ENCODE measurements at places on chromosomes 16 and 17. TPM values are rescaled to one million over a fixed set of nuclear protein-coding genes. Genes with fewer than 3 reads are reported as not detected.

DNA sequence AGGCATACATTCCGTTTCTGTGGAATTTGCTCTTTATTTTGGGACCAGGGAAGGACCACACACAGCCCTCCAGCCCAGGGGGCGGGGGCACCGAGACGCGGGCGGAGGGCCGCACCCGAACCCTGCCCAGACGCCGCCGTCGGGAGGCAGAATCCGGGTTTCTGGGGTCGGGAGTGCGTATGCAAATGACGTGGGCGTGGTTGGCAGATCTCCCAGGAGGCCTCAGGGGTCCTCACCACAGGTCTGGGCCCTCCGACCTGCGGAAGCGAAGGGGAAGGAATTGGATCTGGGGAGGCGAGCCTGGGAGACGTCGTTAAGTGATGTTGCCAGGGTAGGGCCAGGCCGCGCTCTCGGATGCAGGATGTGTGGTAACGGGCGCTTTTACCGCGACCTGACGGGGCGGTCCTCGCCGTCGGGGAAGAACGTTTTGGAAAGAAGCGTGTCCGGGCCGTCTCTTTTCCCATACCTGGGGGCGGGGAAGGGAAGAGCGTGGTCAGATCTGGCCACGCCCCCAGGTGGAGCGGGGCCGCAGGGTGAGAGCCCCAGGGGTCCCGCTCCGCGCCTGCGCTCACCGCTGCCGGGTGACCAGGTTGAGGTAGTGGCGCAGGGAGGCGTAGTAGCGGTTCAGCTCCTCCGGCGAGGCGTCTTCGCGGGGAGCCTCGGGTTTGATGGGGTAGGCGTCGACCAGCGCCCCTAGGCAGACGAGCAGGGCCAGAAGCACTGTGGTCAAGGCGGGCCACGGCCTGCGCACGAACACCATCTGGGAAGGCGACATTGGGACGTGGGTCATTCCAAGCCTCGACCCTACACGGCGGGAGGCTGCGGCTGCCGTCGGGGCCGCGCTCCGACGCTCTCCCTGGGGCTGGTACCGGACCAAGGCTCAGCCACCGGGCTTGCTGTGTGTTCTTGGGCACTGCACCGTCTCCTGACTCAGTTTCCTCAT is 745 bp downstream of the PYY start:
- peak; percentile 11 for DNase-seq

Gene NETO2
- 10.1 TPM for total RNA-seq

DNA sequence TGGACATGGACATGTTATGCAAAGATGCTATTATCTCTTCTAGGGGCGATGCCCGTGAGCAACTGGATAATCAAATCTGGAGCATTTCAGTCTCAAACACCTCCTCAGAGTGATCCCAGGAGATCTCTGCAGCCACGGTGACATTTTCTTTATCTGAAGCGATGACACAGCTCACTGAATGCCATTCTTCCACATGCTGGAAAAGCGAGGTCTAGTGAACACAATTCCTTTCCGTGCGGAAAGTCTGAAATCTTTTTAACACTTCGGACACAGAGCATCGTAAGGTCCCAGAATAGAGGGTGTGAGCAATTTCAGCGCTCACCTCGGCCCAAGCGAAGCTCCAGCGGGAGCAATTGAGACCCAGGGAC is 531 bp upstream of the HASPIN start:
- no peak for DNase-seq

- no peak for DNase-seq
Measured at GRCh38 chr17:73595479-73595878, 48.8 kb downstream of the SDK2 start.

DNA sequence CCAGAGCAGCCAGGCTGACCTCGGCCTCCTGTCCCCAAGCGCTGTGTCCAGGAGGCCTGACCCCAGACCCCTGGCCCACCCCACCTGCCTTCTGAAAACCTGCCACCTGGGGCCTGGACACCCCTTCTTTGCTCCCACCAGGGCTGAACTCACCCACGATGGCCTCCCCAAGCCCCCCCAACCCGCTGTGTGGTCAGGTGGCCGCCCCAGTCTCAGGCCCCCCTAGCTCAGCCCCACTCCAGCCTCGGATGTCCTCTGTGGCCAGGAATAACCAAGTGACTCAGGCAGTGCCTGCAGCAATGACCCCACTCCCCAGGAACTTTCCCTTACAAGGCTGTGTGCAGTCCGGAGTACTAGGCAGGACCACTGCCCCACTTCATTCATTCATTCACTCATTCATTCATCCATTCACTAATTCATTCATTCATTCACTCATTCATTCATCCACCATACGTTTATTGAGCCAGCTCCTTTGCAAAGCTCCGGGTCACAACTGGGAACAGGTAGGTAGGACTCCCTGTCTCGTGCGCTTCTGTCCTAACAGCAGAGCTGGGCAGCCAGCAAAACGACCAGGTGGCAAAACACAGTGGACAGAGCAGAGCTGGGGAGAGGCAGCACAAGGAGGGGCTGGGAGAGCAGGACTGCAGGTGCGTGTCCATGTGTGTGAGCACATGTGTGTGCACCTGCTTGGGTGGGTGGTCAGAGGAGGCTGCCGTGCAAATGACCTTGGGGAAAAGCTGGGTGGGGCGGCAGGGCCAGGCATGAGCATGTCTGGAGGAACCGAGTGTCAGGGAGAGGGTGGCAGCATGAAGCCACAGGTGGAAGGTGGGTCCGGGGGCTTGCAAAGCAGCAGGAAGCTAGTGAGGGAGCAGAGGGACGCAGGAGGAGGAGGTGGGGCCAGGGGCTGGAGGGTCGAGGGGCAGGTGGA is 75.8 kb upstream of the CBX4 start:
- DNase-seq = no peak

Gene STH
- not detected for total RNA-seq

Gene ARL5C
- total RNA-seq = 3.7 TPM

- DNase-seq = no peak
Measured at GRCh38 chr16:2392025-2392424, 37.2 kb upstream of the CCNF start.

Gene CLEC10A
- total RNA-seq = 8.6 TPM

Gene VWA3A
- 0.09 TPM for total RNA-seq

Gene NLRC3
- total RNA-seq = 18.8 TPM

- DNase-seq = no peak
Measured at GRCh38 chr17:2828397-2829038, 32.3 kb downstream of the RAP1GAP2 start.

GRCh38 chr17:32155896-32156295 is 13.6 kb downstream of the RHOT1 start:
- DNase-seq = no peak

Gene CRISPLD2
- 2.1 TPM for total RNA-seq

DNA sequence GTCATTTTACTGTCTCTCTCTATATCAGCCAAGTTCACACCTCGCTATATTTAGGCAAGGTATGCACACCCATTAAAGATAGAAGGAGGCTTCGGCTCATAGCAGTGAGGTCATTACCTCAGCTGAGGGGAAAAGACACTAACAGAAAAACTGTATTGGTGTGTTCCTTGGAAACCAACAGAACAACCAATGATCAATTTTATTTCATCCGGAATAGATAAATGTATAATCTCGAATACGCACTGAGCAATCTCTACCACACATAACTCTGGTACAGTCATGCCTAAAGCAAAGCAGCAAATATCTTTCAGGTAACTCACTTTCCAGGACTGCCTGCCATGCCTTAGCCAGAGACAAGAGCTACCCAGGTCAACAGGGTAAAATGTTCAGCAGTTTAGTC is 109.9 kb upstream of the CORO6 start:
- DNase-seq = no peak

All from thymus (tissue), 14 donors.